ENCODE measurements at places on chromosomes 3 and 15.

GRCh38 chr3:55746808-55747413 lies 259.8 kb upstream of the WNT5A start:
- DNase-seq: no peak

- no peak for DNase-seq
These were observed 402.3 kb upstream of the RGMA start for GRCh38 chr15:93491291-93491690.

GRCh38 chr3:175070946-175071345 lies 211.8 kb downstream of the NAALADL2 start:
- DNase-seq: no peak

DNA sequence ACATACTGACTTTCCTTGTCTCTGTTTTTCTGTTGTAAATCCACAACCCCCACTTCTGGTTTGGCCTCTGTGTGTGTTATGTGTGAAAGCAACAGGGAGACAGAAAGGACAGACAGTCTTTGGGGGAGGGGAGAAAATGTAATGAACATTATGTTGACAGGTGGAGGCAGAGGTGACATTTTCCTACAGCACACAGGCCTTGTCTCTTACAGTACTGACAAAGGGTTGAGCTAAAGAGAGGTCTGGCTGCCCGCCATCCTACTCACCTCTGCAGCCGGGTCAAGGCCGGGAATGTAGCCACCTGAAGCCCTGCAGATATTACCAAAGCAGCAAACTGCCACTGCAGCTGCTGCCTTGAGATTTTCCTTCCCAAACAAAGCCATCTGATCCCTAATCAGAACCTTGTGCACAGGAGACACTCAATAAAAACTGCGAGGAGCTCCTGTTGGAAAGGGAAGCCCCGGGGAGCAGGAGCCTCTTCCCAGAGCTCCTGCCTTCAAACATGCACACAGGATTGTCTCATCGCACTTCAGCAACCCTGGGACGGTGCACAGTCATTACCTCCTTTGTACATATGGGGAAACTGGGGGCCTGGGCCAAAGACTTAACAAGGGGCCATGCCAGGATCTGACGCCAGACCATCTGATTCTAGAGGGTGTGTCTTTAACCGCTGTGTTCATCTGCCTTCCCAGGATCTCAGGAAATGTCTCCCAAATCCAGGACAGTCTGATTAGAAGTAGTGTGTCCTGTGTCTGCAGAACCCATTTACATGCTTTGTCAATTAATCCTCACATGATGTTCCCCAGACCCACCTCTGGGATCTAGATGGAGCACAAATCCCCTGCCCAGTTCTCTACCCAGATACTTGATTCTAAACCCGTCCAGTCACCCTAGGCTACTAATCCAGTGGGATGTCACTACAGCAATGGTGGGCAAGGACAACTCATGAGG lies 14.2 kb downstream of the MYO5C start:
- no peak for DNase-seq

DNA sequence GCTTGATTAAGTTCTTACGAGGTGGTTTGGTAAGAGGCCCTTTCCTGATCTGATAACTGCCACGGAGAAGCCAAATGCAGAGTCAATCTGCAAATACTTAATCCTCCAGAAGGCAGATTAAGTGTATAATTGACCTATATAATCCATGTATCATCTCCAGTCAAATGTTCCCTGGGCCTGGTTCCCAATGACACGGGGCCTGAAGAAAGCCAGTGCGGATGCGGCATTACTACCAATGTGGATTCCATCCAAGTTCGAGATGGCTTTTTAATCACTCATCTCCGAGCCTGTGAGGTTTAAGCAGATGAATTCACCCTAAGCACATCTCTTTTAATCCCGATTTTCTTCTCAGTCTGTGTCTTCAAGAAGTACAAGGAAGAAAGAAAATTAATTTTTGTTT lies 60.0 kb upstream of the FEZF2 start:
- no peak for DNase-seq

DNA sequence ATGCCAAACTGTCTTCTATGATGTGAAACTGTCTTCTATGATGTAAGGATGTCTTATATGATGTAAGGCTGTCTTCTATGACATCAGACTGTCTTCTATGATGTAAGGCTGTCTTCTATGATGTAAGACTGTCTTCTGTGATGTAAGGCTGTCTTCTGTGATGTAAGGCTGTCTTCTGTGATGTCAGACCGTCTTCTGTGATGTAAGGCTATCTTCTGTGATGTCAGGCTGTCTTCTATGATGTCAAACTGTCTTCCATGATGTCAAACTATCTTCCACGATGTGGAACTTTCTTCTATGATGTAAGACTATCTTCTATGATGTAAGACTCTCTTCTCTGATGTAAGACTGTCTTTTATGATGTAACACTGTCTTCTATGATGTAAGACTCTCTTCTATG lies 27.9 kb downstream of the MGLL start:
- DNase-seq: no peak

GRCh38 chr3:7207125-7207524 lies 346.2 kb downstream of the GRM7 start:
- no peak for DNase-seq

GRCh38 chr15:66919421-66919820 lies 146.0 kb upstream of the SMAD3 start:
- DNase-seq: no peak

DNA sequence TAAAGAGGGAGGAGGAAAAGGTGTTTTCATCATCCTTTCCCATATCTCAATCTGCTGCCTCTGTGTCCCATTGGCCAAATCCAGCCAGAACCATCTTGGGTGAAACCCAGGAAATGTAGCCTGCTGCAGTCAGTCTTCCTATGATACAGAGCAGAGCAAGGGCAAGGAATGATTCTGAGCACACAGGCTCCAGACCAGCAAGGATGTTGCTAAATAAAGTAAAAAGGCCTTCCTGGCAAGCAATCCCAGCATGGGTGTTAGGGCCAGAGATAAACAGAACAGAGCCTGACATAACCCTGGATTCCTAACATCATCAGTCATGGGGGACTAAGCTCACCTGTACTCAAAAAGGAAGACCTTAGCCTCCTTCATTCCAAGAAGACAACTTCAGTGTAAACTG lies 90.7 kb upstream of the AGTR1 start:
- no peak for DNase-seq

GRCh38 chr15:41024885-41025284 lies 71.6 kb downstream of the CHAC1 start:
- DNase-seq: no peak

GRCh38 chr3:37456781-37457180 lies 282.4 kb upstream of the LRRFIP2 start:
- no peak for DNase-seq

DNA sequence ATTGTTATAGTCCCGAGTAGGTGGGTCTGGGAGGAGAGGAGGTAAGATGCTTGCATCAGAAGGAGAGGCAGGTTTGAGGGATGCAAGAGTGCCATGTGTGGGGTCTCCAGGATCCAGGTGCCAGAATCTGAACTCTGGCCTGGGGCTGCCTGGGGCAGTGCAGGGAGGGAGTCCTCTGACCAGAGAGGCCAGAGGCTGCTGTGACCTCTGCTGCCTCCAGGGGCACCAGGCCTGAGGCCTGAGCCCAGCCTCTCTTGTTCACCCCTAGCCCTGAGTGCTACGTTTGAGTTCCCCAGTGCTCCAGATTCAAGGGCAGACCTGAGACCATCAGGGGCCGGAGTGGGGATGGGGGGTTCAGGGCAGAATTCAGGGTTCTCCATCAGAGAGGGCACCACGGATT lies 7.4 kb downstream of the SLC38A3 start:
- no peak for DNase-seq

GRCh38 chr3:111338059-111338698 lies 203.8 kb upstream of the CD96 start:
- DNase-seq: peak; percentile 58

DNA sequence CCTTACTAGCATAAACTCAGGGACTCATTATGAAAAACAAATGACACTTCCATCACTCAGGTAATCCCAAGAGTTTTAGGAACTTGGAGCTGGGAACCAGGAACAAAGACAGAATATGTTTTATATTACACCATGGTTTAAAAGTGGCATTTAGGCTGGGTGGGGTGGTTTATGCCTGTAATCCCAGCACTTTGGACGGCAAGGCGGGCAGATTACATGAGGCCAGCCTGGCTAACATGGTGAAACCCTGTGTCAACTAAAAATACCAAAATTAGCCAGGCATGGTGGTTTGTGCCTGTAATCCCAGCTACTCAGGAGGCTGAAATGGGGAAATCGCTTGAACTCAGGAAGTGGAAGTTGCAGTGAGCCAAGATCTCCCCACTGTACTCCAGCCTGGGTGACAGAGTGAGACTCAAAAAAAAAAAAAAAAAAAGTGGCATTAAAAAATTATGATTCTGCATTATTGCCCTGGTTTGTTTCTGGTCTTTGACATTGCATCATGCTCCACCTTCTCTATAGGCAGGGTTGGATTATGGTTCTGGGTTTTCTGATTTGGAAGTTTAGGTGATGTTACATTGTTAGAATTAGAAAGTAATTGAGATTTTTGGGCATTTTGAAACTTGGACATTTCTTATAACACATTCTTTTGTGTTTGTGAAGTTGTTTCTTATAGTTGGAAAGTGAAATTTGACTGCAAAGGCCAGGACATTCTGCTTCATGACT lies 19.0 kb downstream of the SQOR start:
- no peak for DNase-seq

DNA sequence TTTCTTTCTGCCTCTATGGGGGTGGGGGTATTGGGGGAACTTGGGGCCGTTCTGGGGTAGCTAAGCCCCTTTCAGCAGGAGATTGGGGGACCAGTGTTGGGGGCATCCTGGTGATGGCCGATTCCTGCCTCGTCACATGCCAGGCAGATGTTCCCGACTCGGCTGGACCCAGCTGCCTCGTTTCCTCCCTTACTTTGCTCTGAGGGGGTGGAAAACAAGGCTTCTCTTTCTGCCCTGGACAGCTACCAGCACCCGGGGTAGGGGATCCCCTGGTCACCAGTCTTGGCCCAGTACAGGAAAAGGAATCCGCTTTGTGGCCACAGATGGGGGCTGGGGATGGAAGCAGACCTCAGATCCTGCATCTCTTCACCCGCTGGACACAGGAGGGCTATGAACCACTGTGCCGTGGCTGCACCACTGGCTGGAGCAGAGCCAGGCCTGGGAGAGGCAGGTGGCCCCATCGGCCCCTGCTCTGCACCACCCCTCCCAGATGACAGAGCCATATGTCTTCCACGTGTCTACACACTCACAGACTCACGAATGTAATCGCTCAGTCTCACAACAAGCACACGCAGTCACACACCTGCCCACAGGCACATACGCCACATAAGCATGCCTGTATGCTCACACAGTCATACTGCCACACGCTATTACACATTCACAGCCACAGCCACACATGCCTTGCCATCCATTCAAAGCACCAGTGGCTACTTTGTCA lies 12.4 kb downstream of the SNX33 start:
- DNase-seq: no peak

DNA sequence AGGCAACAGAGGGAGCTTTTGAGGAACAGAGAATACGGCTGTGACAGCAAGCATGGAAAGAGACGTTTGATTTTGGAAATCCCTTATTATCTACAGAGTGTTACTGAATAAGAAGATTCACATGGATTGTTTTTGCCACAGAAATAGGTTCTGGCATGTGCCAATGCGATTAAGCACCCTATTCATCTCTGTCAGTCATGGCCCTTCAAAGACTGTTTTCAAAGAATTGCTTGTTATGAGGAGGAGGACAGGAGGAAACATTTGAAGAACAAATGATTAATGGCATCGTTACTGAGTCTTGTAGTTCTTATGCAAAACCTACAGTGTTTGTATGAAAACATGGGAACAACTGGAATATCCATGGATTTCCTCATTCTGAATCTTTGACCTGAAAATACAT lies 86.2 kb downstream of the EPHA6 start:
- DNase-seq: no peak

DNA sequence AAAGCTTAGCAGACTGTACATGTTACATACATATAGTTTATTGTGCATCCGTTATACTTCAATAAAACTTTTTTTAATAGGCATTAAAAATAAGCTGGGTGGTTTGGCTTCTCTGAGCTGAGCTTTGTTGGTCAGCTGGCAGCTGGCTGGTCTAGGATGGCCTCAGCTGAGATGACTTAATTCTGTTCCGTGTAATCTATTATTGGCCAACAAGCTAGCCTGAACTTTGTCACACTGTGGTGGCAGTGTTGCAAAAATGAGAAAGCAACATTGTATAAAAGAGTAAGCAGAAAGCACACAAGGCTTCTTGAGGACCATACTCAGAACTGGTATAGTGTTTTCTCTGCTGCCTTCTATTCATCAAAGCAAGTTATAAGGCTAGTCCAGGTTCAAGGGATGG lies 45.2 kb downstream of the CGGBP1 start:
- DNase-seq: no peak

DNA sequence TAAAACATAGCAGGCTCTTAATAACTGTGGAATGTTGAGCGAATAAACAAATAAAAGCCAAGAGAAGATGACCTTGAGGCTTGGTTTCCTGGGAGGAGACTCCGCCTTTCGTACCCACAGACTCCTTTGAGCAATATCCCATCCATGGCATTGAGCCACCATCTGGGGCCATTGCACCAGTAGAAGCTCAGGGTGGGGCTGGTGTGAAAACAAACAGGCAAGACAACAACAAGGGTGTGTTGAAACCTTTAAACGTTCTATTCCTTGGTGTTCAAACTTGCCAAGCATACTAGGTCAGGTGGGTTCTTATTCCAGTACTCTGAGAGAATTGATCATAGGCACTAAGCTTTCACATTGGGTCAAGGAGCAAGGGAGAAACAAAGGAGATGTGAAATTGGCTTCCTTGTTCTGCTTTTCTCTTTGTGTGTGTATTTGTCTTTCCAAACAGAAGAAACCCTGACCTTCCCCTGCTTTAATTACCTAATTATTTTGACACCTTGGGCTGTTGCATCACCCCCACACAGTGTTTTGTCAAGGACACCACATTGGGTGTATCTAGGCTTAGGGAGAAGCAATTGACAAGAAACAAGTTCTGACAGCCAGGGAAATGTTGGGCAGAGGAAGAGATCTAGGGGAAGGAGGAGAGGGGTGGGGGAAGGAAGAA lies 105.1 kb upstream of the BCL6 start:
- DNase-seq: no peak
